ENCODE measurements at places on chromosomes 2 and 18.
A peak's percentile ranks its signal among the peaks of the same experiment; 100 is the strongest.

- no peak for DNase-seq
These were observed 25.7 kb downstream of the NTSR2 start for GRCh38 chr2:11644293-11644692.

DNA sequence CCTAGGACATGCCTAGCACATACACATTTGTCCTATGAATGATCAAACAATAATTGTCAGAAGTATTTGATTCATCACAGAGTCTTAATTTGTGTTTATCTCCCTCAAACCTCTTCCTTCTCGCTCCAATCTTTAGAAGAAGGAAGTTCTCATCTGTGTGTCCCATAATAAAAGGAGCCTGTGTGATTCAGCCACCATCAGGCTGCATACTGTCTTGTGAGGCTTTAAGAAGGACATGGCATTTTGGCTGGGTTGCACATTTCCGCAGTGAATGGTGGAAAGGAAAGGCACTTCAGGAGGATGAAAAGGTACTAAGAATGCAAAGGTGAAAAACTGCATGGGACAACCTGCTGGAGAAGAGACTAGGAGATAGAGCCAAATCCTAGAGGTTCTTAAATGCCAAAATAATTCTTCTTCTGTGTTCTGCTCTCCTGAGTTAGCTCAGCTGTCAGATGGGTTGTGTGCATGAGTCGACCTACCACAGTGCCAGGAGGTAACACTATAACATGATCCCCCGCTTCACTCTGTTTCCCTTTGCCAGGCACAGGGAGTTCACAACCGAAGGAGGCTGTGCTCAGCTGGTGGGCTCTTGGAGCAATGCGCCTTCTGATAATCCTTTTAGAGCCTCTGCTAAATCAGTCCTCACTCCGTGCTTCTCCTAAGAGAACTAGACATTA is 120.1 kb downstream of the IRS1 start:
- no peak for DNase-seq

- DNase-seq: peak; percentile 62
These were observed 69.9 kb upstream of the ITGB6 start for GRCh38 chr2:160269803-160270570.

GRCh38 chr2:112821142-112821541 is 15.4 kb downstream of the IL1B start:
- DNase-seq: no peak

DNA sequence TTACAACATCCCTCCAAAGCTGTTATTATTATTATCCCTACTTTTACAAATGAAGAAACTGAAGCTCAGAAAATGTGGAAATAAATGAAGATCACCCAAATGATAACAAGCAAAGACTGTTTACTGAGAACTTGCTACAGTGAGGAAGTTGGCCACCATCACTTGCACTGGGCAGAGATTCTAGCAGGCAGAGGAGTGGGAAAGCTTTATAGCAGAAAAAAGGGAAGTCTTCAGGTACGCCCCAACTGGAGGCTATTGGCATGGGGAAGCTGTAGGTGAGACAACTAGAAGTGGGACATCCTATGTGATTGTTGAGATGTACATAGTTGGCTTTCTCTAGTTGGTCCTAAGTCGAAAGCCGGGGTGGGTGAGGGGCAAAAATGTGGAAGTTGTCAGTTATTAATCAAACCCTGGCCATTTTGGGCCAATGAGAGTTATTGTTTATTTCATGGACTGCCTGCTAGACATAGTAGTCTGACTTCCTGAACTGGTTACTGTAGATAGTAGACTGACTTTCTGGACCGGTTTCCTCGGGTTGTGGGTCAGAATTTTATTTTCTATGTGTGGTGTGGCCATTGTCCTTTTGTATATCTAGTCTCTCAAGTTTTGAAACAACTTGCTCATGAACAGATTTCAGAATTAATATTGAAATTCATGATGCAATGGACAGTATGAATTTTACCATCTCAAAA is 40.2 kb upstream of the STAT4 start:
- no peak for DNase-seq

- DNase-seq: no peak
These were observed 9.7 kb downstream of the TNS1 start for GRCh38 chr2:217993138-217993537.

- no peak for DNase-seq
These were observed 66.9 kb downstream of the HPCAL1 start for GRCh38 chr2:10369269-10370255.

DNA sequence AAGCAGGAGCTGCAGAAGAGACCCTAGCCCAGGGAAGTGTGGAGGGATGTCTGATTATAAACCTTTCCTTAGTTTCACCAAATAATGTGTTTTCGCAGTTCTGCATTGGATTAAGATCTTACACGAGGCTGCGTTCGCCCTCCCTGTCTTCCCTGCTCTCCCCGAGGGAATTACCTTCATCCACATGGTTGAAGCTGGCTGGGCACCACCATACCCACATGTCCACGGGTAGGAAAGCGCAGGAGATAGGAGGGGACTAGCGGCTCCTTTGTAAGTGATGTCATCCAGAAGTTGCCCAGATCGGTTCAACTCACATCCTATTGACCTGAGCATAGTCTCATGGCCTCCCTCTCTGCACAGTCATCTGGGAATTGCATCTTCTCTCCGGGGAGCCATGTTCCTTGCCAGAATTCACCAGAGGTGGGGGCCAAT is 1.1 kb downstream of the TTL start:
- no peak for DNase-seq

DNA sequence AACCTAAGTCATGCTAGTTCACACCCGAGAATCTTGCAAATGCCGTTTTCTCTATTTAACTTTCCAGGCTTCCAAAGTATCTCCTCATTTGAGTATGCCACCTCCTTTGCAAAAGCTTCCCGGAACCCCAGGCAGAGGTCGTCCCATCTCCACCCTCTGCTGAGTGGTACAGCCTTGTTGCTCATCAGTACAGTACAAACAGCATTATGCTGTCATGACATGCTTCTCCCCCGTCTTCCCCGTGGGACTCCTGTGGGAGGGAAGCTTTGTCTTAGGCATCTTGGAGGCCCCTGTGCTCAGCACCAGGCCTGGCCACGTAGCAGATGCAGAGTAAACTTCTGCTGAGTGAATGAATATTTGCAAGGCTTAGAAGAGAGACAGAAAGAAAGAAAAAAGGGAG is 102.7 kb downstream of the CDCA7 start:
- no peak for DNase-seq

GRCh38 chr2:240458900-240459391 is 23.5 kb downstream of the GPC1 start:
- no peak for DNase-seq

- DNase-seq: no peak
These were observed 246.3 kb downstream of the SOX11 start for GRCh38 chr2:5938566-5938896.

GRCh38 chr18:78722929-78723710 is 256.5 kb upstream of the SALL3 start:
- no peak for DNase-seq

- no peak for DNase-seq
These were observed 54.0 kb downstream of the EPAS1 start for GRCh38 chr2:46351098-46351749.

DNA sequence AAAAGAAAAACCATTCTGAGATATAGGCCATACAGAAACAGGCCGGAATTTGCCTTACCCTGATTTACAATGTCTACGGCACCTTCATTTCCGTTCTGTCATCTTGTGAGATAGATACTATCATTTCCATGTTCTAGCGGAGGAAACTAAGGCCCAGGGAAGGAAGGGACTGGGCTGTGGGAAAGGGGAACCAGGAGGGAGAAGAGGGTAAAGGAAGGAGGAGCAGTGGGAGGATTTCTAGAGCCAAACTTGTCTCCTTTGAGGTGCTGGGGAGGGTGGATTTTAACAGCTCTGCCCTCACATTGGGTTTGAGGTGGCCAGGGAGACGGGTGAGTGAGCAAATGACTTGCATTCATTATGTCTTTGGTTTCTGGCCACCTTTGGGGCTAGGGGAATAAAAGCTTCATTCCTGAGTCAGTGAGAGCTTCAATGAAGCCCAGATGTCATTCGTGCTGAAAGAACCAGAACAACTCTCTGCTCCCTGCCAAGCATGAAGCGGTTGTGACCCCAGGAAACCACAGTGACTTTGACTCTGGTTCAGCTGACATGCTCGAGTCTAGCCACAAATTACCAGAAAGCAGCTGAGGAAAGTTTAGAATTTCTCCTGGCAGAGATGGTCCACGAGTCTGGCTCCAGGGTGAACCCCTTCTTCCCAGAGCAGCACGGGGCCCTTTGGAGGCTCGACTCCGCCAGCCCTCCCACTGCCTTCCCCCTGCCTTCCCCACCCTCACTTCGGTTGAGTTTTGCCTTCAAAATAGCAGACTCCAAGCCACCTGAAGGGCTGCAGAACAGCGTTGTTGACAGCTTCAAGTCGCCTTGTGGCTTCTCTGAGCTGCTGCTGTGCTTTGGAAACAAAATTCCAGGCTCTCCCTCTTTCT is 3.8 kb downstream of the ACTG2 start:
- peak; percentile 35 for DNase-seq

DNA sequence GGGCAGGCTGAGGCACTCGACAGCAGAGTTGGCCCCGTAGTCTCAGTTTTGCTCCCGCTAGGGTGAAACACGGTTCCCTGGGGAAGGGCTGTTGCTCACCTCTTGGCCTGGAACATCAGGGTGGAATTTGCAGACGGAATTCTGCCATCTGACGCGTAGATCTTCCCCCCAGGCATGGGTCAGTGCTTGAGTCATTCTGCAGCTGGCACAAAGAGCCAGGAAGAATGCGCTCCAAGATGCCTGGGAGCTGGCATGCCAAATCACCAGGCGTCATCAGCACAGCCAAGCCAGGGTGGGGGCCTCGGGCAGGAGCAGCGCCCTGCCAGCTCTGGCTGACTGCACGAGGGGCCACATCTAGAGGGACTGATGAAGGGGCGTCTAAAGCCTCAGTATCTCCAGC is 42.7 kb downstream of the ODC1 start:
- DNase-seq: no peak

- DNase-seq: no peak
These were observed 5.2 kb downstream of the FN1 start for GRCh38 chr2:215430528-215431187.

GRCh38 chr2:233411162-233411561 is 56.9 kb downstream of the DGKD start:
- DNase-seq: no peak

DNA sequence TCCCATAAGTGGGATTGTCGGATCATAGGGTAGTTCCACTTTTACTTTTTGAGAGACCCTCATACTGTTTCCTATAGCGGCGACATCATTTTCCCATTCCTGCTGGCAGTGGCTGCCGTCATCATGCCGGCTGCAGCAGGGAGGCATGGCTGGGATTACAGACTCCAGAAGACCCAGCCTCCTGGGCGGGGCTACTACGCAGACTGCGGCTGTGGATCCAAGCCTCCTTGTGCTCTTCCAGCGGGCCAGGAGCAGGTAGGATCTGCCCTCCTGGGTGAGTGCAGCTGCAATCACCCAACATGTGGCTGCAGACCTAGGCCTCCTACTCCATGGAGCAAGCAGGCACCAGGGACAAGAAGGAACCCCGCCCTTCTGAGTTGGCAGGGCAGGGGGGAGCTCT is 359.2 kb downstream of the GALR1 start:
- DNase-seq: no peak

GRCh38 chr2:30221531-30221930 is 9.8 kb upstream of the LBH start:
- DNase-seq: no peak

DNA sequence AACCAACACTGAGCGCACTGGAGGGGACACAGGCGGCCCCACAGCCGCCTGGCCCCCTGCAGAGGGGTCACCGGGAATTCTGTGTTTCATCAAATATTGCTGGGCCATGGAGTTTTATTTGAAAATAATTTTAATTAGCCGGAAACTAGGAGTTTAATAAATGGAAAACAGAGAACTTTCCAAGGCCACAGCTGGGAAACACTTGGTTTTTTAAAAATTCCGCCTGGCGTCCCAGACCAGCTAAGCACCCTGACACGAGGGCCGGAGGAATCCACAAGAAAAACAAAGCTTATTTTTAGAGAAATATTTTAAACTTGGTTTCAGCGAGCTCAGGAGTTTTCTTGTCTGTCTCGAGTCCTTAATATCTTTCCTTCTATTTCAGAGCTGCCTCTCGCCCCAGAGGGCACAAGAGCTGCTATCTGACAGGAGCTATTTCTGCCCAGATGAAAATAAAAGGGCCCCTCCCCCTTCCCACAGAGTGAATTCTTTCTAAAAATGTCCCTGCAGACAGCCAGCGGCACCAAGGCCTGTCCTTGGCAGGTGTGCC is 8.2 kb downstream of the ZFP36L2 start:
- DNase-seq: no peak

All from activated gamma-delta T cell treated with Interleukin-2 at 50 U/mL for 16 hours (primary cell).